ENCODE measurements at places on chromosomes 2 and 18.

DNA sequence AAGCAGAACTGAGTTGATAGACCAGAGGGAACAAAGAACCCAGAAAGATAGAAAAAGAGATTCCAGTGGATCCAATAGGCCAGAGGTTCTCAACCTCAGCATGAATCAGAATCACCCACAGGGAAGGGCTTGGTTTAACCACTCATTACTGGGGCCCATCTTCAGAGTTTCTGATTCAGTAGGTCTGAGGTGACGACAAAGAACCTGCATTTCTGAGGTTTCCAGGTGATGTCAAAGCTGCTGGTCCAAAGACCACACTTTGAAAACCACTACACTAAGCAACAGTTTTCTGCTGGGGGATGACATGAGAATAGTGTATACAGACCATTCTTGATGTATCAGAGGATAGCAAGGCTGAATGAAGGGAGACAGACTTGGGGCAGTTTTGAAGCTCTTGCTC lies 296.9 kb upstream of the STON1 start:
- DNase-seq = no peak

GRCh38 chr2:97935719-97936161 lies 60.0 kb downstream of the TMEM131 start:
- DNase-seq = no peak

DNA sequence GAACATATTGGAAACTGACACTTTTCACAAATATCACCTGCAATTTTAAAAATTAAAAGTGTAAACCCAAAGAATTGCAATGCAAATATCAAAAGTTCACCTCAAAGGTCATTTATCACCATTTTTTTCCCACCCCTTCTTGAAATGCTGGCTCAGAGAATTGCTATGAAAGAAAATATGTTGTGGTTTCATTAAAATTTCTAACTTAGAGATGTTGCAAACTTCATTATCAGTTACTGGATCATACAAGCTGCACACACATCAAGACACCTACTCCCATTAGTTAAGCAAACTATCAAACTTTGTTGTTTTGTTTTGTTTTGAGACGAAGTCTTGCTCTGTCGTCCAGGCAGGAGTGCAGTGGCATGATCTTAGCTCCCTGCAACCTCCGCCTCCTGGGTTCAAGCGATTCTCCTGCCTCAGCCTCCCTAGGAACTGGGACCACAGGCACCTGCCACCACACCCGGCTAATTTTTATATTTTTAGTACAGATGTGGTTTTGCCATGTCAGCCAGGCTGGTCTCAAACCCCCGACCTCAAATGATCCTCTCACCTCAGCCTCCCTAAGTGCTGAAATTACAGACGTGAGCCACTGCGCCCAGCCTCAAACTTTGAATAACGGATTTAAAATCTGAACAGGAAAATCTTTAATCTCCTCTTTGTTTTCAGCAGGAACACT lies 37.0 kb downstream of the STK39 start:
- peak; percentile 9 for DNase-seq

- DNase-seq = no peak
These were observed 189.5 kb downstream of the TFCP2L1 start for GRCh38 chr2:121095257-121096080.

GRCh38 chr2:174664084-174664759 lies 66.6 kb upstream of the WIPF1 start:
- DNase-seq = no peak

DNA sequence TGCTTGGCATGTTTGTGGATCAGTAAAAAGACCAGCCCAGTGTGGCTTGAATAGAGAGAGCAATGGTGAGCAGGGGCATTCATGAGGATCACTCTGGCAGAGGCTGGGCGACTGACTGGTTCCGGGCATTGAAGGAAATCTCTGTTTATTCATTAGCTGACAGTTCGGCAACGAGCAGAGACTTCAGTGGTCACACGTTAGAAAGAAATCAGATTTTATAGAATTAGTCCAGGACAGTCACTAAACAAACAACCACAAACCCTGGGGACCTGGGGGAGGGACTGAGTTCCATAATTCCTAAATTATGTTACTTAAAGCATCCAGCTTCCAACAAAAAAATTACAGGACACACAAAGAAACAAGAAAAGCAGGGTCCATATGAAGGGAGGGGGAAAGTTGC lies 72.5 kb downstream of the NOL10 start:
- DNase-seq = no peak

DNA sequence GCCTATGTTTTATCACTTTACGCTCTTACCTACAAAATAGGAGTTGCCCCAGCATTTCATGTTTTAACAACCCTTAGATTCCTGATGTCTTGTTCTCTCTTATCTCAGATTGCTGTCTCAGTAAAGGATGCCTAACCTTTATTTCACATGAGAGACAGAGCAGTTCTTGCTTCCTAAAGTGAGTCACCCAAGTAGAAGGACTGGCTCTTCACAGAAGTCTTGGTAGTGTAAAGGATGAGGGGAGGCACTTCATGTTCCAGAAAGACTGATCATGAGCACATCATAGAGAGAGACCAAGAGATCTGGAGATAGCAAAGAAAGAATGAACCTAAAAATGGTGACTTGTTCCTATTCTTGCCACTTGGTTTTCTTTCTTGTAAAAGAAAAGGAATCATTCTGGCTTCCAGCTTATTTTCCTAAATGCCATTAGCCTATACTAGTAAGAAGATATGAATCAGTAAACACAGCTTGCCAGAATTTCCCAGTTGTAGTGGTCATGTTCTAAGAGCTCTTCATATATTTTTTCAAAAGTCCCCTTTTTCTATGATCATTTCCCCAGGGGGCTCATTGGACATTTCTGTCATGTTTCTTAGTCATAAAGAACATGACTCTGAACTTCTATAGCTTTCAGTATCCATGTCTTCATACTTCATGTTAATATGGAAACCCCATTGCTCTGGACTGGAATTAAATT lies 54.9 kb downstream of the MAPRE2 start:
- no peak for DNase-seq

GRCh38 chr18:57648414-57648813 lies 26.8 kb upstream of the NARS1 start:
- DNase-seq = no peak

GRCh38 chr2:18987592-18988073 lies 370.8 kb downstream of the OSR1 start:
- DNase-seq = no peak

DNA sequence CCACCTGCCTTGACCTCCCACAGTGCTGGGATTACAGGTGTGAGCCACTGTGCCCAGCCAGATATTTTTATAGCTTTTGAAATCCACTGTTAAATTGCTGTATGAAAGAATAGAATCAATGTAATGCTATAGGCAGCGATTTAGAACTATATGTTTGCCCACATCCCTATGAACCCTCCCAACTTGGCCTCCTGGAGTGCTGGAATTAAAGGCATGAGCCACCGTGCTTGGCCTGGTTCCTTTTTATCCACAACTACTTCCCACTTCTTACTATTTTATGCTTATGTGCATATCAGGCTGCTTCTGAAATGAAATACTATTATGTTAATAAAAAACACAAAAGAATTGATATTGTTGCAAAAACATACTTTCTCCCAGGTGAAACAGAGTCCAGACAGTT lies 11.6 kb upstream of the PTPN2 start:
- DNase-seq = no peak

- no peak for DNase-seq
These were observed 107.3 kb downstream of the TMEFF2 start for GRCh38 chr2:192087398-192087958.

DNA sequence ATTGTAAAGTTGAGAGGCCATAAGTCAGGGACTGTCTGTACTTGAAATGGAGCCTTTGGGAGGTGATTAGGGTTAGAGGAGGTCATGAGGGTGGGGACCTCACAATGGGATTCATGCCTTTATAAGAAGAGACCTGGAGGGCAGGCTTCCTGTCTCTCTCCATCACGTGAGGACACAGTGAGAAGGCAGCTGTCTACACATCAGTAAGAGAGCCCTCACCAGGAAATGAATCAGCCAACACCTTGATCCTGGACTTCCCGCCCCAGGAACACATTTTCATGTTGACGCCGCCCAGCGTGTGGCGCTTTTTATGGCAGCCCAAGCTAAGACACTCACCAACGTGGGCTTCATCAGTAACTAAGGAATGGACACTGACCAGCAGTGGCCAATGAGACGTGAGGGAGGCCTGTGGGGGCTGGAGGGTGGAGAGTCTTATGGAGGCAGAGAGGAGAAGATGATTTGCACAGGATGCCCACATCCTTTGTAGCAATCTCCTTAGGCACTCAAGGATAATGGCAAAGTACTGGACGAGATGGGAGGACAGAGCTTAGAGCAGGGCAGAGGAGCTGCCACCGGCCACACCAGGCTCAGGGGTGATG lies 162.7 kb downstream of the EIPR1 start:
- no peak for DNase-seq

GRCh38 chr2:232889876-232890401 lies 19.9 kb downstream of the SNORC start:
- no peak for DNase-seq

DNA sequence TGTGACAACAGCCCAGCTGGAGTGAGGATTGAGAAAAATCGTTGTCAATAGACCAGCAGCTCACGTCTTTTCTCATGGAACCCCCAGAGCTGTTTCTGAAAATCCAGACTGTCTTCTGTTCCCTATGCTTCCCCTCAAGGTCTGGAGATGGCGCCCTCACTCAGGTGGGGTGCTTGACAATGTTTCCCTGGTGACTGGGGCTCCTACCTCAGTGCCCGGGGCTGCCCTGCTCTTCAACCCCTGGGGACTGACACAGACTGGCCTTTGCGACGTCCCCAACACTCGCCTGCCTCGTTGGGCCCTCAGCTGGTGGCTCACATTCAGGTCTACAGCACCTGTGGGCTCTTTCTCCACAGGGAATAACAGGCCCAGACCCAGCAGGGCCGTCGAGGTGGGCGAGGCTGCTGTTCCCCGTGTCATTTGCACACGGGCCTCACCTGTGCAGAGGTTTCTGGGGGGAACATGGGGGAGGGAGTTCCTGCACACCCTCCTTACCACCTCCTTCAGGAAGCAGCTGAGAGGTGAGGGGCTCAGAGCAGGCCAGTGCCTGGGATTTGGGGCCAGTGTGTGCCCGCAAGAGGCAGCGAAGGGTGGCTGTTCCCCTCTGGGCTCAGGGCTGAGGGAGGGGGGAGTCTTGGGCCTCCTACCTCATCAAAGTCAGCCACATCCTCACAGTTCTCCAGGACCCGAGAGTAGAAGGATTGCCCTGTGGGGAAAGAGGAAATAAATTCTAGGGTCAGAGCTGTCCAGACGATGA lies 59.3 kb upstream of the OTOF start:
- DNase-seq = no peak

DNA sequence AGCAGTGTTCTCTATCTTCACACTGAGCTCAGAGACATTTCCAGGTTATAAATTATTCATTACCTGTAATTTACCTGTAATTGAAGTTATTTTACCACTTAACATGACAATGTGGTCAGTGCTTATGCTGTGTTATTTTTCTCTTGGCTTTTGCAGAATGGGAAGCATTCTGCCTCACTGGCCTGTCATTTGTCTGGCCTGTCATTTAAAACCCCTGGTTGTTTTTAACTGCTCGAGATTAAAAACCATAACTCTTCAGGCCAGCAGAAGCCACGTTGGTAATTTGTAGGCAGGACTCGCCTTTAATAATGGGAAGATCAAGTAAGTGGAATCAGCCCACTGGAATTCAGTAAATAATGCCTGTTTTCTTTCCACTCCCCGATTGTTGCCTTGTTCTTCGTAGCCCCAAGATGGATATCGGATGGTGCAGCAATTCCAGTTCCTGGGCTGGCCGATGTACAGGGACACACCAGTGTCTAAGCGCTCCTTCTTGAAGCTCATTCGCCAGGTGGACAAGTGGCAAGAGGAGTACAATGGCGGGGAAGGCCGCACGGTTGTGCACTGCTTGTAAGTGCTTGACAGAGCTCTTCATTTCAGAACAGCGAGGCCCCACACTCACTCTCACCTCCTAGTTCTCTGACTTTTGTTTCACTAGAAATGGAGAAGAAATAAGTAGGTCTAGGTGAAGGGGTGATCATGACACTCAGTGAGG lies 222.4 kb upstream of the RAB12 start:
- DNase-seq = no peak

DNA sequence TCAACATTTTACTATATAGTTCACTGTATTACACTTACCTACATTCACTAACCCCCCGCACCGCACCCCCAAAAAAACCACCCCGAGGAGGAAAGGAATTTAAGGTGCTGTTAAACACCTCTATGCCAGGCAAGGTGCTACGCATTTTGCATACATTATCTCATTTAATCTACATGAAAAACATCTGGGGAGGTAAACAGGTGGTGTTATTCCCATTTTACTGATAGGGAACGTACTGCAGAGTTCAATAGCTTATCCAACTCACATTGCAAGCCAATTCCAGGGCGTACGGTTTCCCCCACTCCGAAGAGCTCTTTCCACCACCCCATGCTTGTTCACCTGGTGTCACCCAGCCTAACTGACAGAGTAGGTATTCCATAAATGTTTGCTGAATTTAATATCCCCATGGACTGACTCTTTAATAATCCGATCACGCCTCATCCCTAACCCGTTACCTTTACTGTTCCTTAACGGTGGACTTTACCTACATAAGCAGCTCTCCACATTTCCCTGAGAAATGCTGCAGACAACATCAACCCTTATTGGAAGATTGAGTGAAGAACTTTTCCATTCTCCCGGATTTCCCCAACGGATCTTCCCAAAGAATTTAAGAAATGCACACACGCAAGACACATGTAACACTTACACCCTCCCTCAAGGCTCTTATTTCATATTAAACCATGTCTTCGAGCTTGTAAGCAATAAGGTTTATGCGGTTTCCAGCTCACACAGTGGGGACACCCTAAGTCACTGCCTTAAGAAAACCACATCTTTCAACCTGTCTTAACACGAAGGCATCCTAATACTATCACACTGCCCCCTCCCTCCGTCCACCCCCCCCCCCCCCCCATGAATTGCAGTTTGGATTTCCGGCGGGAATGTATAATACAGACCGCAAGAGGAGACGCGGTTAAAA lies 1.2 kb downstream of the RAPH1 start:
- no peak for DNase-seq

GRCh38 chr2:199606193-199606780 lies 148.5 kb upstream of the SATB2 start:
- no peak for DNase-seq

DNA sequence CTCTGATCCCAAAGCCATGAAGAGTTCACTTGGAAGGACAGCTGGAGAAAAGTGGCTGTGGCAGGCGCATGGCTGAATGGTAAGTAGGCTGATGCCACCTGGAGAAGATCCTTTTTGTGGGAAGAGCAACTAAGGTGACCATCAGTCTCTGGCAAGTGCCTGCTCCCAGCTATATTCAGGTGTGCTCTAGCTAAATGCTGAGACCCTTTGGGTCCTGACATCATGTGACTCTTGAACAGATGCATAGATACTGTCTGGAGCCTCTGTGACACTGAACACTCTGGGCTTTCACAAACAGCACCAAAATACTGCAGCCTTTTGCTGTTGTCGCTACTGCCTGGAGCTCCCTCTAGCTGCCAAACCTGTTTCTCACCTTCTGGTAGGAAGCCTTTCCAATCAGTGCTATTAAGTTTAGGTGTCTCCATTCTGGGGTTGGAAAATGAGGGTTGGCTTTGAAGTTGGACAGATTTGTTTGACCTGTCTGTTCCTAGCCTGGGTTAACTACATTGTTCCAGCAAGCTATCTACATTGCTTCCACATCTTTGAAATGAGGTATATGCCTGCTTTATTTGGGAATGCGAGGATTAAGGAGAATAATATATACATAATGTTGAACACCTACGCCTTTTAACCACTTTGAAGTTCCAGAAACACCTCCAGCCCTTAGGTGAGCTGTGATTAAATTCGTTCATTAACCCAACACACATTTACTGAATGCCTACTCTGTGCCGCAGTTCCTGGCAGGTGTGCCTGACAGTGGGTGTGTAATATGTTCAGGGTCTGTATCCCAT lies 3.1 kb downstream of the EGR4 start:
- peak; percentile 17 for DNase-seq
